ENCODE measurements at places on chromosomes 7 and 10. TPM values are rescaled to one million over a fixed set of nuclear protein-coding genes. Genes with fewer than 3 reads are reported as not detected.

The CBX3 gene
- total RNA-seq = 268 TPM

The MTERF1 gene
- total RNA-seq = 14.7 TPM

The NEUROD6 gene
- not detected for total RNA-seq

The FANK1 gene
- total RNA-seq = 4.5 TPM

The PRPF18 gene
- 15.3 TPM for total RNA-seq

The HTRA1 gene
- total RNA-seq = 89.7 TPM

The LEP gene
- not detected for total RNA-seq

The HOXA11 gene
- 1.1 TPM for total RNA-seq

The MDFIC gene
- total RNA-seq = 19.1 TPM

The MARVELD1 gene
- 46.3 TPM for total RNA-seq

GRCh38 chr10:71970331-71970730 lies 6.1 kb downstream of the CHST3 start:
- peak; percentile 78 for DNase-seq

GRCh38 chr7:45001138-45001694 lies 1.2 kb downstream of the CCM2 start:
- DNase-seq = no peak

GRCh38 chr7:14233076-14233867 lies 243.8 kb upstream of the ETV1 start:
- DNase-seq = peak; percentile 23

DNA sequence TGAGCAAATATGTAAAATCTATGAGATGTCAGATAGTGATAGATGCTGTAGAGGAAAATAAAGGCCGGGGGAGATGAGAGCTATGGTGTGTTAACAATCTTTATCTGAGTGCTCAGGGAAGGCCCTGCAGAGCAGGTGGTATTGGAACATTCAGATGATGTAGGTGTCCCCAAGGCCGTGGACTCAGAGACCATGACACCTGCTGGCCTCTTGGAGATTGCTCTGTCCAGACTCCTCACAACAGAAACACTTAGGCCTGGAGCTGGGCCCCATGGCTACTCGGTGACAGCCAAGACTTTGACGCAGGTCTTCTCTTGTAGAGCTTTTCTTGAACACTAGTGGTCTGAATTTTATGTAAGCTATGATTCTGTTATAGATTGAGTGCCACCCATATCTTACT lies 13.3 kb downstream of the AKR1E2 start:
- DNase-seq = no peak

- DNase-seq = no peak
Measured at GRCh38 chr10:79230328-79230830, 116.9 kb upstream of the PPIF start.

GRCh38 chr10:129410688-129411392 lies 56.2 kb upstream of the MGMT start:
- no peak for DNase-seq

DNA sequence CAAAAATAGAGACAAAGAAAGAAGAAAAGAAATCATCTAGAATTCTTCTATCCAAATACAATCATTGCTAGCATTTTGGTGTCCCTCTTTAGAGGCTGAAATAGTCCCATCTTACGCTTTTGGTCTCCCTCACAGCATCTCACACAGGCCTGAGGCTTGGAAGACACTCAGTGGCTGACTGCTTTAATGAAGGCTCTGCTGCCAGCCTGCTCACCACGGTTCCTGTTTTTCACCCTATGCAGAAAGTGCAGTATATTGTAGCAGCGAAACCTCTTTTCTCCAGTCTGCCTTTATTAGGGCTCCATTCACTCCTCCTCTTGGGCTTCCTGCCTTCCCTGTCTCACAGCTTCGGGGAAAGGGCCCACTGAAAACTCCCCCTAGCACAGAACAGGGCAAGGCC lies 102.2 kb downstream of the JCAD start:
- DNase-seq = no peak

- DNase-seq = no peak
Measured at GRCh38 chr10:12535656-12536055, 186.3 kb downstream of the CAMK1D start.

GRCh38 chr10:116146372-116147140 lies 126.5 kb downstream of the GFRA1 start:
- DNase-seq = peak; percentile 58

DNA sequence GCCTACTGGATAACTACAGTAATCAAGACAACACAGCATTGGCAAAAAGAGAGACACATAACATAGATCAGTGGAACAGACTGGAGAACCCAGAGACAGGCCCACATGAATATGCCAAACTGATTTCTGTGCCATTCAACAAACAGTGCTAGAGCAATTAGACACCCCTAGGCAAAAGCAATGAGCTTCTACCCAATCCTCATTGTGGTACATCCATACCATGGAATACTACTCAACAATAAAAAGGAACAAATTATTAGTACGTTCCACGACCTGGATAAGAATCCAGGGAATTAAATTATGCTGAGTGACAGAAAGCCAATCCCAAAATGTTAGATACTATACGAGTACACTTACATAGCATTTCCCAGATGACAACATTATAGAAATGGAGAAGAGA lies 2.8 kb upstream of the SVIL start:
- no peak for DNase-seq

GRCh38 chr10:89163265-89163995 lies 43.7 kb downstream of the CH25H start:
- DNase-seq = peak; percentile 8

DNA sequence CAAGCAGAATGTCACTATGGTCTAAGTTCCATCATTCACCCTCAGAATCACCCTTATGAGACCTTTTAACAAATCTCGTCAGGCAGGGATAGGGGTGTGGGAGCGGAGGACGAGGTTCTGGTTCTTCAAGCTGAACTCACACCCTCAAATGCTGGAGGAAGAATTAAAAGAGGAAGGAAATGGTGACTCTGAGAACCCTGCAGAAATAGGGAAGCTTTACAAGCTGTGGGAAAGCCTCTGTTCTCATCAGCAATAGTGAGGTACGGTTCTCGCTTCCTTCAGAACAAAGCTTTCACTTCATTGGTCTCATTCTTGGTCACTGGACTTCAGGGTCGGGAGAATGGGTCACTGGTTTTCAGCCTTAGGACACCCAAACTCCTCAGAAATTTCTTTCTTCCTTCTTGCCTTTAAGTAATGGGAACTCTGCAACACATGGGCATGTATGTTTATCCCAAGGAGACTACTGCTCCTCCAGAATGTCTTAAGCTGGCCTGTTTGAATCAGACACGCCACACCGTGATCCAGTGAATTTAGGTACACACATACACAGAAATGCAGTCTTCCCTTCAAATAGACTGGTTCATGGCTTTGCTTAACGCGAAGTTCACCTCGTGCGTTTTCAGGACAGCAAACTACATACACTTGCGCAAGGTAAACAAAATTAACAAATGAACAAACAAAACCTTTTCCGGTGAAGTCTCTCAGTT lies 226.0 kb downstream of the SFMBT2 start:
- no peak for DNase-seq

- no peak for DNase-seq
Measured at GRCh38 chr7:36472141-36472729, 82.6 kb downstream of the ANLN start.

DNA sequence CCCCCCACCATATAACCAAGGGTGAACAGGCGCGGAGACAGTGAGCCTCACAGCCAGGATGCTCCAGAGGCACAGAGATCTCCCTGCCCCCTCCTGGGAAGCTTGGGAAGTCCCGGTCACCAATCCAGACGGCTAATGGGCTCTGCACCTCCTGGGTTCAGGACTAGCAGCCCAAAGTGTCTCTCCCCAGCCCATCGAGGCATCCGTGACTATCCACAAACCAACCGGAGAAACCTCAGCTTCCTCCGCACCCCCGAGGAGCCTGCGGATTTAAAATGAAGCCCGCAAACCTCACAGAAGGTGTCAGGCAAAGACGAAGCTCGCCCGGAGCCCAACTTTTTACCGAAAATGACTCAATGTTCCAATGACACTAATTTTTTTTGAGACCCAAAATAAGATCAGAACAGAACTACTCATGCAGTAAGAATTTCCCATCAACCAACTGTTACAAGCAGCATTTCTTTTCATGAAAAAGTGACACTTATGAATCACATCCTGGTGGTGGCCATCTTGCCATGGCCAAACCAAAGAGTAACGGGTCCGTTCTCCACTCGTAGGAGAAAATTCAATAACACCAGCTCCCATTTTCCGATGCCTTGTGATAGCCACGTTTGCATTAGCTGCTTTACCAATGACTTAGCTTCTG lies 6.0 kb downstream of the PDGFA start:
- peak; percentile 65 for DNase-seq

- no peak for DNase-seq
Measured at GRCh38 chr7:25726170-25726780, 425.7 kb upstream of the NFE2L3 start.

GRCh38 chr7:55534262-55534915 lies 37.9 kb downstream of the VOPP1 start:
- DNase-seq = peak; percentile 88

GRCh38 chr7:139889186-139889871 lies 60.3 kb downstream of the TBXAS1 start:
- peak; percentile 69 for DNase-seq

DNA sequence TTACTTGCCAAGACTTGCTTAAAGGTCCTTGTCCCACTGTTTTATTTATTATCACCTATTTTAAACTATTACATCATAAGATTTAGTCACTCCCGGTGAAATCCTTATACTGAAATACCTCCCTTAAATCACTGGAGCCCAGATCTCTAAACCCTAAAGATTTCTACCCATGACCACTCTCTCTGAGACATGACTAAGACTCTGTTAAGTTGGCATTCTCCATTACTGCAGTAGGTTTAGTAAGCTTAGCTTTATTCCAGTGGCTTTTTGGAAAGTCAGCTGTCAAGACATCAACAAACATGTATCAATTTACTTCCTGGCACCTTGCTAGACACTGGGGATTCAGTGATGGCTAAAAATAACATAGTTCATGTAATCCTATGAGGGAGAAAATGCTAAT lies 874.2 kb downstream of the KCNMA1 start:
- DNase-seq = no peak

GRCh38 chr7:90625051-90625450 lies 28.9 kb downstream of the CDK14 start:
- DNase-seq = no peak

DNA sequence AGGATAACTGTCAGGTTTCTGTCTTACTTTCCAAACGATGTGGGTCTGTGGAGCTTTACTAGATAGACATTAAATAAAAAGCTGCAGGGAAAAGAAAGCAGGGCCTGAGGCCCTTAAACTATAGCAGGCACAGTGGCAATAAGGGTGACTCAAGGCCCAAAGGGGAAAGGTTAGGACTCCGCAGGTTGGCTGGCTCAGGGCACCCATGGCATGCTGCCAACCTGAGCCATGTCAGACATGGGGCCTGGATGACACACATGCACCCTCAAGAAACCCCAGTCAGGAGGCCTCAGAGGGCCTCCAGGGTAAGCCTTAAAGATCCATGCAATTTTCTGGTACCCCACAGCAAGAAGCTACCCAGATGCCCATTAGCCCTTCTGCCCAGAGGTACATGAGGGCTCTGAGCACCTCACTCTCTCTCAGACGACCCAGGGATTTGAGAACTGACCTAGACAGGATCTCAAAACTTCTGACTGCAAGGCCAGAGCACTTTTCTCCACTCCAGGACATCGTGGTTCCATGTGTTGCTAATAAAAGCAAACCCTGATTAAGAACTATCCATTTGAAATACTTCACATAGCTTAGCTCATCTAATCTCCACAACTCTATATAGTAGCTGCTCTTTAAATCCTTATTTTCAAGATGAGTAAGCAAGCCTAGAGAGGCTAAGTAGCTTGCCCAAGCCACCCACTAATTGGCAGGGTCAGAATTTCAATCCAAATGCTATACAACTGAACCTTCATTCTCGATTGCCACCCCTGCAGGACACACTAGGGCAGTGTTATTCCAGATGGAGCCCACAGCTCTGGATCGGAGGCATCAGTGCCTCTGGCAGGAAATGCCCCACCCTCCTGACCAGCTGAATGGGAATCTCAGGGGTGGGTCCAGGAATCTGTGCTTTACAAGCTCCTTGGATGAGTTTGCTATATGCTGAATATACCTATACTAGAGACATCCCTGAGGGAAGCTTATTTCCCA lies 132.5 kb upstream of the EFCAB10 start:
- peak; percentile 40 for DNase-seq

DNA sequence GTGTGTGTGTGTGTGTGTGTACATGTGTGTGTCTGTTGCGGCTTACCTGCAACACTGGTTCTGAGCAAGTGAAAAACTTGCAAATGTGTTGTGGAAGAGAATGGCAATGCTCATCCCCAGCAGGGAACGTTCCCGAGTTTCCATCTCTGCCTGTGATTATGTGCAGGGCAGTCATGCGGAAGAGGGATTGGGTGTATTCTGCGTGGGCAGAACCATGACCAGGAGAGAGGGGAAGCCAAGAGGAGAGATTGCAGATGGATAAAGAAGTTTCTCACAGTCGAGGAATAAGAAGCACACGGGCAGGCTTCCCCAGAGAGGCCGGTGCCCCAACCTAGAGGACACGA lies 99.9 kb downstream of the CTBP2 start:
- DNase-seq = no peak

GRCh38 chr7:104412911-104413310 lies 84.5 kb downstream of the LHFPL3 start:
- DNase-seq = no peak

Measured in M059J (cell line).